ENCODE measurements at places on chromosomes 5 and 9.
A peak's percentile ranks its signal among the peaks of the same experiment; 100 is the strongest.

- no peaks in the 10 kb centered on the region for H3K4me1 ChIP-seq
- no peak overlapping the region for H3K4me3 ChIP-seq
- H3K27me3 ChIP-seq = no peaks in the 10 kb centered on the region
- no peaks in the 10 kb centered on the region for H3K36me3 ChIP-seq
- no peak for DNase-seq
- no peak overlapping the region for H3K27ac ChIP-seq
Observed at GRCh38 chr5:173496883-173497255, 119.6 kb downstream of the BOD1 start.

GRCh38 chr5:96651948-96652753 lies 10.0 kb upstream of the CAST start:
- H3K27me3 ChIP-seq = peaks cover 3% of the 10 kb centered on the region
- peak; percentile 21 for DNase-seq
- no peak overlapping the region for H3K27ac ChIP-seq
- H3K4me1 ChIP-seq = no peaks in the 10 kb centered on the region

GRCh38 chr5:128020012-128020411 lies 63.6 kb upstream of the SLC12A2 start:
- H3K4me1 ChIP-seq = no peaks in the 10 kb centered on the region
- peaks cover 1% of the 10 kb centered on the region for H3K27me3 ChIP-seq
- H3K36me3 ChIP-seq = no peaks in the 10 kb centered on the region

DNA sequence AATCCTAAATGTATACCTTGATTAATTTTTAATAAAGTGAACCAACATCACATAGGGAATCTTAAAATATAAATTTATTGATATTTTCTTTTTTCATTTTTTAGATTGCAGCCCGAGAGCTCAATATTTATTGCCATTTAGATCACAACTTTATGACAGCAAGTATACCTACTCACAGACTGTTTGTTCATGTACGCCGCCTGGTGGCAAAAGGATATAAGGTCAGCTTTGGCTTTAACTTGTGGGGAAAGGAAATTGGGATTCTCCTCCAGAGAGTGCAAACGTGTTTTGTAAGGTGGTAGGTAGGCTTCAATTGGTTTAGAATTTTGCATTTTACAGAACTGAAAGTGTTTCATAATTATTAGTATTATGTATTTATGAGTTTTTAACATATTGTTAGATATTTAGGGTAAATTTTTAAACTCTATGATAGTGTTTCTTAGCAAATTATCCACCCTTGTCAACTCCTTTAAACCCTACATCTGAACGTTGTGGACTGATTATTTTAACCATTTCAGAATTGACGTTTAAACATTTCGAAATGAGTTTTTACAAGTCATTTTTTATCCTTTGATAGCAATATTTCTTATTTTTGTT lies 17.5 kb upstream of the DHFR start:
- H3K36me3 ChIP-seq = peaks cover 4% of the 10 kb centered on the region
- no peak overlapping the region for H3K27ac ChIP-seq
- H3K4me1 ChIP-seq = peaks cover 2% of the 10 kb centered on the region
- H3K27me3 ChIP-seq = no peaks in the 10 kb centered on the region
- H3K4me3 ChIP-seq = no peak overlapping the region
